ENCODE measurements at places on chromosomes 5 and 9.
A peak's percentile ranks its signal among the peaks of the same experiment; 100 is the strongest.

GRCh38 chr9:108197008-108197365, 658.8 kb downstream of the ACTL7B start:
- DNase-seq = no peak

- no peak for DNase-seq
Observed at GRCh38 chr5:594226-594860, 17.8 kb upstream of the CEP72 start.

- no peak for DNase-seq
Observed at GRCh38 chr9:93218671-93219420, 34.9 kb downstream of the WNK2 start.

GRCh38 chr5:145463634-145464033, 371.5 kb downstream of the PRELID2 start:
- no peak for DNase-seq

DNA sequence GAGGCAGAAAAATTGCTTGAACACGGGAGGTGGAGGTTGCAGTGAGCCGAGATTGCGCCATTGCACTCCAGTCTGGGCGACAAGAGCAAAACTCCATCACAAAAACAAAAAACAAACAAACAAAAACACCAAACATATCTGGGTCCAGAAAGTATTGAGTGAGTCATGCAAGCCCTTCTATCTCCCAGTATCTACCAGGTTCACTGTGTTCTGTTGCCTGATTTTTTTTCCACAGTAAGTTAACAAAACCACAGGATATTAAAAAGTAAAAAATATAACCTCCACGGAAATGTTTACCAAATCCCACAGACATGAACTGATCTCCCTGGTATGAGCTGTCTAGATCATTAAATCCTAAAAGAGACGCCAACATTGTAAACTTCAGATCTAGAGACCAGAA, 94.4 kb downstream of the ANKH start:
- no peak for DNase-seq

- DNase-seq = no peak
Observed at GRCh38 chr9:112520656-112521055, 34.0 kb downstream of the KIAA1958 start.

GRCh38 chr5:126811515-126812198, 34.7 kb downstream of the LMNB1 start:
- peak; percentile 37 for DNase-seq

DNA sequence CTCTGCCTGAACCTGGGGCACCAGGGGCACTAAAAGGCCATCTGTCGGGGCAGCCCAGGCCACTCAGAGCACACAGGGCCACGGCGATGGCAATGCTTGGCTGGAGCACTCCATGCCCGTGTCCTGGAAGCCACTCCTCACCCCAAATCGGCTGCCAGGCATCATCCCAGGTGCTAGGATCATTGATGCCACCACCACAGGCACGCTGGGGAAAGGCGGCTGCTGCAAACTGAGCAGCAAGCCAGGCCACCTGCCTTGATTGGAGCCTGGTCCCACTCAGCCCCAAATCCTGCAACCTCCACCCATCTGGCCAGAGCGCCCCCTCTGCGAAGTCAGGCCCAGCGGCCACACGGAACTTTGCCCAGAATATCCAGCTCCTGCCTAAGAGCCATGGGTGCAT, 67.8 kb downstream of the DEPDC1B start:
- no peak for DNase-seq

DNA sequence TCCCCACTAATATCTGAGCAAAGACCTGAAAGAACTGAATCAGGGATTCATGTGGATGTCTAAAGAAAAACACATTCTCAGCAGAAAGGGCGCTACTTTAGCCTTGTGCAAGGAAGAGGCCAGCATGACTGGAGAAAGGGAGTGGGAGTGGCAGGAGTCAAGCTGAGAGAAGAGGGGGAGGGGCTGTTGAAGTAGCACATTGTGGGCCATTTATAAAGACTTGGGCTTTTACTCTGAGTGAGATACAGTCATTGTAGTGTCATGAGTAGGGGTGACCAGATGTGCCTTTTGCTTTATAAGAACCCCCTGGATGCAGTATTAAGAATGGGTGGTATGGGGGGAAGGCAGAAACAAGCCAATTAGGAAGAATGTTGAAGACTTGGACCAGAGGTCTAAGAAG, 452.8 kb downstream of the ENC1 start:
- no peak for DNase-seq

DNA sequence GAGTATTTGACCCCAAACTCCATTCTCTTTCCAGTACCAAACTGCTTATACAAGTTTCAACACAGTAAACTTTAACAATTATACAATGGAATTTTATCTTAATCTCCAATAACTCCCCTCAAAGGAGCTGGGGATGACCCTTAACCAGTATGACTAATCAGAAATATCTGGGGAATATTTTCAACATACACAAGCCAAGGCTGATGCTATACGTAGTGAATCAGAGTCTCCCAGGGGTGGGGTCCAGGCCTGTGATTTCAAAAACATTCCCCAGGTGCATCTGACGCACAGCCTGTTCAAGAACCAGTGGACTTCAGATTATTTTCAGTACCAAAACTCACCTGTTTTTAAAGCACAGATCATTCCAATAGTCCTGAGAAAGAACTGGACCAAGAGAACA, 11.8 kb upstream of the SEMA5A start:
- DNase-seq = no peak

GRCh38 chr9:124274226-124274625, 16.5 kb downstream of the NEK6 start:
- DNase-seq = no peak

DNA sequence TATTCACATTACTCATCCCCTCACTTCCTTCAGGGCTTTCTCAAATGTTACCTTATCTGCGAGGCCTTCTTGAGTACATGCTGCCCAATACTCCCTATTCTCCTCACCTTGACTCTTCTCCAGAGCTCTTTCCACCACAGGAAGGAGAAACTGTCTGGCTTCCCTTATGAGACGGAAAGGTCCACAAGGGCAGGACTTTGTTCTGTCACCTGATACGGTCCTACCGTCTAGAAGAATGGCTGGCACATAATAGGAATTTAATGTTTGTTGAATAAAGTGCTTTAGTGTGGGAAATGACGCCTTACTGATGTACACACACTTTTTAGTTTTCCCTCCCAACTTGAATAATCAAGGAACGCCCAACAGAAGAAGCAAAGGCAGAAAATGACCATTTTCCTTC, 52.5 kb downstream of the PFDN1 start:
- no peak for DNase-seq

GRCh38 chr9:125106285-125106893, 36.9 kb downstream of the SCAI start:
- DNase-seq = no peak
